Smooth muscle cell of the umbilical artery (primary cell): ENCODE measurements at places on chromosomes 11 and 22. TPM values are rescaled to one million over a fixed set of nuclear protein-coding genes. Genes with fewer than 3 reads are reported as not detected.

UBQLN3 gene
- total RNA-seq, result 0.14 TPM in 1 of 2 replicates, not detected in the other

GDPD4 gene
- total RNA-seq, result 0.69 TPM in 1 of 2 replicates, not detected in the other

CARNS1 gene
- 0.30 and 0.51 TPM in 2 replicates for total RNA-seq

EIF3L gene
- 295 and 311 TPM in 2 replicates for total RNA-seq

C11orf97 gene
- not detected in 2 replicates for total RNA-seq

SLC5A1 gene
- not detected in 2 replicates for total RNA-seq

TRIM64 gene
- total RNA-seq, result not detected in 2 replicates

PNPLA5 gene
- not detected in 2 replicates for total RNA-seq

GDPD5 gene
- total RNA-seq, result 1.2 and 2.2 TPM in 2 replicates

SCN3B gene
- total RNA-seq, result 0.30 and 0.65 TPM in 2 replicates

DDTL gene
- 0.59 and 0.60 TPM in 2 replicates for total RNA-seq

MED15 gene
- total RNA-seq, result 37.1 and 65.9 TPM in 2 replicates

IFITM1 gene
- total RNA-seq, result 0.42 and 11.6 TPM in 2 replicates

ZFP91 gene
- total RNA-seq, result 53.2 and 61.7 TPM in 2 replicates
